ENCODE measurements at places on chromosomes 12 and 14. TPM values are rescaled to one million over a fixed set of nuclear protein-coding genes. Genes with fewer than 3 reads are reported as not detected.

DNA sequence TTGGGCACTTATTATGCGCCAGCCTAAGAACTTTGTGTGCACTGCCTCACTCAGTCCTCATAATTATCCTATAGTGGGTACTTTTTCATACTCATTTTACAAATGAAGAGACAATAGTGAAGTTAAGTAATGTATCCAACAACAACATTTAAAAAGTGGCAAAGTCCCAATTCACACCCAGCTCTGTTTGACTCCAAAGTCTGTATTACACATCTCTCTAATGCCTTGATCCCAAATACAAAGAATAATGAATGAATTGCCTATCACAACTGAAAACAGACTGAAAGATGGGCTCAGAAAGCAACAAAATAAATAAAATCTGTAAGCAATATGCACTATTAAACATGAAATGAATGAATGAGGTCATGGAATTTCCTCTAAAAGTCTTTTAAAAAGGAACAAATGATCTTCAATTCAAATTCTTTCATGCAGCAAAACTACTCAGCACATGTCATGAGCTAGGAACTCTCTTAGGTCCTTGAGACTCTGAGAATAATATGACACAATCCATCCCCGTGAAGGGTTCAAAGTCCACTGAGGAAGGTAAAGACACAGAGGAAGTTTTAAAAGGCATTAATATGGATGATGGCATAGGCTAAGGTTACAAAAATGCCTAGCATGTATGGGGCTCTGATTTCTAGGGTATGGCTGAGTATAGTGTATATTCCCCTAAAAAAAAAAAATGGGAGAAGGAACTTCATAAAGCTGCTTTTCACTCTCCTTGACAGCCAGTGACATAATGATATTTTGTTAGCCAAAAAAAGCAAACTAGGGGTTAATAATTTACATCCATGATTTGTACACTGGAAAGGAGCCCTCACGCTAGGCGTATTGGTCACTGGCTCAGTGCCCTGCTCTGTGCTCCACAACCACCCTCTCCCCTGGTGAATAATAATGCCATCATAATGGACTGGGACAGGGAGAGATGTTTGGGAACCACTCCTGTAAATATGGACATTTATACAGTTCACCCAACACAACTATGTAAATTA lies 103.4 kb downstream of the SLC2A13 start:
- no peak for DNase-seq
- no peak overlapping the region for H3K27ac ChIP-seq
- H3K4me1 ChIP-seq: no peaks in the 10 kb centered on the region

- H3K36me3 ChIP-seq: no peaks in the 10 kb centered on the region
- peak; percentile 12 for DNase-seq
- no peaks in the 10 kb centered on the region for H3K27me3 ChIP-seq
- H3K27ac ChIP-seq: no peak overlapping the region
- peaks cover 14% of the 10 kb centered on the region for H3K4me1 ChIP-seq
These were observed 99.8 kb upstream of the RESF1 start for GRCh38 chr12:31859232-31859977.

DNA sequence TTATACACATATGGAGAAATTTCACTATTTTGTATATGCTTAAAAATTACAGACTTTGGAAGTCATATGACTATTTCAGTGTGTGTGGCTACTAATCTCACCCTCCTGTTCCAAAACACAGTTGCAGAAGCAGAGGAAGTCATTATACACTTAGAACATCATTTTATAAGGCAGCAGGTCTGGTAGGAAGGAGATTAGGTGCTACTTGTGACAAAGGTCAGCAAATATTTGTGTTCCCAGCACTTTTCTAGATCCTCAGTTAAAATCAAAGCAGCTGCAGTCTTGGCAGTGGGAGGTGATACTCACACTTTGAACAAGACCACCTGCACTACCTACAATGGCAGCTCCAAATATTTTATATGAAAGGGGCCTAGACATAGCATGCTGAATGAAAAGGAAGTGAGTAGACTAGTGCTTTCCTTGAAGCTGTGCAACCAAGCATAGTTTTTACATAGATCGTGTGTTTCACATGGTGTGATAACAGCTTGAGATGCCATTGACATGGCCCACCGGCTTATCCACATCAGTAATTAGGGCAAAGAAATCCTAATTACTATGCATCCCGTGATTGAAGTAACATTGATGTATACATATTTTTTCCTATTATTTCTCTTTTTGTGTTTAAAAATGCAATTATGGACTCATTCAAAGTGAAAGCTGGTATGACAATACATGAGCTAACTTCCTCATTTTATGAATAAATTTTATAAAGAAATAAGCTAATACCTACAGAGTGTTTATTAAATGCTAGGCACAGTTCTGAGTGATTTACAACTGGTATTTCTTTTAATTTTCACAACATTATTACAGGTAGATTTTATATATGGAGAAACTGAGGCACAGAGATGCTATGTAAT lies 5.3 kb downstream of the GYS2 start:
- H3K4me3 ChIP-seq: no peak overlapping the region
- no peaks in the 10 kb centered on the region for H3K4me1 ChIP-seq
- DNase-seq: no peak
- H3K27me3 ChIP-seq: no peaks in the 10 kb centered on the region
- H3K36me3 ChIP-seq: no peaks in the 10 kb centered on the region

The KRT81 gene
- total RNA-seq: not detected

- no peaks in the 10 kb centered on the region for H3K36me3 ChIP-seq
- H3K27ac ChIP-seq: peak overlapping the region; percentile 64
- H3K4me1 ChIP-seq: peaks cover 48% of the 10 kb centered on the region
These were observed 39.4 kb upstream of the BTG1 start for GRCh38 chr12:92185052-92185451.

DNA sequence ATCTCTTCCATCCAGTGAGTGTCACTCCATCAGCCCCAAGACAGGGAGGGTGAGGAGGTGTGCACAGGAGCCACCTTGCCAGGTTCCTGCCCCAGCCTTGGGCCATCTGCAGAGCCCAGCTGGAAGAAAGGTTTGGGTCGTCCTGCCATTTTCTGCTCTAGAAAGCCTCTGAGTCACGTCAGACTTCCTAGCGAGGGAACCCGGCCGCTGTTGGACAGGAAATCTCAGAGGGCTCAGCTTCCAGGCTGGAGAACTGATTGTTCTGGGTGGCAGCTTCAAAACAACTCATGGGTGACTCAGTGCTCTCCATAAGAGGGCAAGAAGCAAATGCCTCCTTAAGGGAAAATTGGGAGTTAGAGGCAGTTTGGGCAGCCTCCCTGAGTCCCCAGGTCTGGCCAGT lies 16.6 kb downstream of the HIP1R start:
- no peaks in the 10 kb centered on the region for H3K4me1 ChIP-seq
- no peak overlapping the region for H3K27ac ChIP-seq
- no peaks in the 10 kb centered on the region for H3K27me3 ChIP-seq
- no peak overlapping the region for H3K4me3 ChIP-seq

DNA sequence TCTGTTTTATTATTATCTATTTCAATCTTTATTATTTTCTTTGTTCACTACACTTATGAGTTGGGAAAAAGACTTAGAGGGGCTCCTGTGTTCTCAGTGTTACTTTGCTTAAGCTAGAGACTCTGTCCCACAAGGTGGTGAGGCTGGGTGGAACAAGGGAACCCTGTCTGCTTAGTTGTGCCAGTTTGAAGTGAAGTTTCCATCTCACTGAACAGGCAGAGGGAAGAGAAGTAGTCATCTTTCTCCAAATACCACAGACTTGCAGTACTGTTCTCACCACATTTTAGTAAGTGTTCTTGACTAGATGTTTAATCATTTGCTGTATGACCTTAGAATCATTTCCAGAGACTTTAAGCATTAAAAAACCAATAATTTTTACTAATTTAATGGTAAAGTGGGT lies 195.7 kb upstream of the NEDD1 start:
- DNase-seq: no peak
- H3K36me3 ChIP-seq: no peaks in the 10 kb centered on the region
- H3K27me3 ChIP-seq: no peaks in the 10 kb centered on the region
- H3K27ac ChIP-seq: no peak overlapping the region

DNA sequence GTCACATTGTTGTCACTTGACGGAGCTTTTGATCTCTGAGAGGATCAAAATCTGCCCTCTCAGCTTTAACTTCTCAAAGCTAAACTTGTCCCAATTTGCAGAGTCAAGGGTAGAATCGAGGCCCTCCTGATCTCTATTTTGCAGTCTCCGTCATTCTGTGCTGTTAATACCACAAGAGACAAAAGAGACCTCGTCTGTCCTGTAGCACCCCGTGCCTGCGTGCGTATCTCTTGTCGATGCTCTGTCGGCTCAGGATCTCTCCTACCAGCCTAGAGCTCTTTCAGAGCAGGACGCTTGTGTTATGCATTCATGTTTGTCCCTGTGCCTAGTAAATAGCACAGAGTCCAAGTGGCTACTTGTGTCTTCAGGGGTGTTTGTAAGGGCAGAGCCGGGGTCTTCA lies 5.1 kb downstream of the EVL start:
- H3K4me1 ChIP-seq: peaks cover 65% of the 10 kb centered on the region
- peaks cover 67% of the 10 kb centered on the region for H3K36me3 ChIP-seq
- DNase-seq: peak; percentile 63
- H3K4me3 ChIP-seq: peak overlapping the region; percentile 75

GRCh38 chr12:89288959-89289358 lies 63.3 kb downstream of the DUSP6 start:
- peaks cover 4% of the 10 kb centered on the region for H3K4me1 ChIP-seq
- H3K4me3 ChIP-seq: no peak overlapping the region
- no peak overlapping the region for H3K27ac ChIP-seq
- no peaks in the 10 kb centered on the region for H3K36me3 ChIP-seq
- DNase-seq: no peak

GRCh38 chr12:86681060-86681459 lies 424.9 kb upstream of the MGAT4C start:
- H3K4me3 ChIP-seq: no peak overlapping the region
- no peak for DNase-seq
- H3K27me3 ChIP-seq: no peaks in the 10 kb centered on the region

DNA sequence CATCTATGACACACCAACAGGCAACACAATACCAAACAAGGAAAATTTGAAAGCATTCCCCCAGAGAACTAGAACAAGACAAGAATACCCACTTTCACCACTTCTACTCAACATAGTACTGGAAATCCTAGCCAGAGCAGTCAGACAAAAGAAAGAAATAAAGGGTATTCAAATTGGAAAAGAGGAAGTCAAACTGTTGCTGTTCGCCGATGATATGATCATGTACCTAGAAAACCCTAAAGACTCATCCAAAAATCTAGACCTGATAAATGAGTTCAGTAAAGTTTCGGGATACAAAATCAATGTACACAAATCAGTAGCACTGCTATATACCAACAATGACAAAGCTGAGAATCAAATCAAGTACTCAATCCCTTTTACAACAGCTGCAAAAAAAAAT lies 8.1 kb upstream of the ATL1 start:
- DNase-seq: no peak
- H3K27me3 ChIP-seq: peaks cover 35% of the 10 kb centered on the region
- no peak overlapping the region for H3K27ac ChIP-seq
- peaks cover 2% of the 10 kb centered on the region for H3K36me3 ChIP-seq
- no peak overlapping the region for H3K4me3 ChIP-seq
- peaks cover 5% of the 10 kb centered on the region for H3K4me1 ChIP-seq

DNA sequence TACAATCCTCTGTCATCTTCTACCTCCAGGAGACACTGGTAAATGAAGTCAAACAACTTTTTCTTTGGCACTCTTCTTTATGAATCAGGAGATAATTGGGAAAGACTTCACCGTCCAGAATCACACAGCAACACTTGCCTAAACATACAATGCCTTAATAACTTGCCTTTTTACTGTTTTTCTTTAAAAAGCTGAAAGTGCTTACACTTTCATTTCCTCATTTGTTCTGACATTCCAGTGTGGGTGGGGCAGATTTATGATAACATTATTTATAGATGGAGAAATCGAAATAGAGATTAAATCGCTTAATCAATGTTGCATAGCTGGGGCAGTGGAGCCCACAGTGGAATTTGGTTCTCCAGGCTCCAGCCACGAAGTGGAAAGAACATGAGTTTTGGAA lies 2.8 kb upstream of the FRS2 start:
- peaks cover 26% of the 10 kb centered on the region for H3K4me1 ChIP-seq
- no peak overlapping the region for H3K27ac ChIP-seq
- DNase-seq: no peak
- H3K4me3 ChIP-seq: no peak overlapping the region

The ARHGDIB gene
- total RNA-seq: 912 TPM

- no peaks in the 10 kb centered on the region for H3K4me1 ChIP-seq
- DNase-seq: no peak
- no peak overlapping the region for H3K27ac ChIP-seq
- no peaks in the 10 kb centered on the region for H3K27me3 ChIP-seq
- no peak overlapping the region for H3K4me3 ChIP-seq
- no peaks in the 10 kb centered on the region for H3K36me3 ChIP-seq
These were observed 116.4 kb downstream of the LRIG3 start for GRCh38 chr12:58803908-58804307.

- no peaks in the 10 kb centered on the region for H3K4me1 ChIP-seq
- no peak for DNase-seq
- H3K36me3 ChIP-seq: no peaks in the 10 kb centered on the region
- H3K27ac ChIP-seq: no peak overlapping the region
These were observed 57.2 kb upstream of the USP44 start for GRCh38 chr12:95608252-95609033.

- peaks cover 10% of the 10 kb centered on the region for H3K27me3 ChIP-seq
- no peak overlapping the region for H3K4me3 ChIP-seq
- H3K36me3 ChIP-seq: no peaks in the 10 kb centered on the region
- no peak overlapping the region for H3K27ac ChIP-seq
These were observed 57.5 kb downstream of the DENND5B start for GRCh38 chr12:31533470-31533869.

GRCh38 chr14:75494896-75495295 lies 27.4 kb upstream of the BATF start:
- H3K27ac ChIP-seq: peak overlapping the region; percentile 57
- DNase-seq: no peak
- no peaks in the 10 kb centered on the region for H3K27me3 ChIP-seq
- H3K36me3 ChIP-seq: no peaks in the 10 kb centered on the region
- peaks cover 63% of the 10 kb centered on the region for H3K4me1 ChIP-seq
- H3K4me3 ChIP-seq: no peak overlapping the region

The CELA1 gene
- 0.18 TPM for total RNA-seq

- H3K27ac ChIP-seq: no peak overlapping the region
- H3K27me3 ChIP-seq: no peaks in the 10 kb centered on the region
- no peak overlapping the region for H3K4me3 ChIP-seq
- peaks cover under 1% of the 10 kb centered on the region for H3K36me3 ChIP-seq
These were observed 91.1 kb downstream of the GPR135 start for GRCh38 chr14:59374048-59374447.

The TBX5 gene
- total RNA-seq: not detected

The FOXA1 gene
- 0.05 TPM for total RNA-seq

The SPX gene
- total RNA-seq: 0.16 TPM

DNA sequence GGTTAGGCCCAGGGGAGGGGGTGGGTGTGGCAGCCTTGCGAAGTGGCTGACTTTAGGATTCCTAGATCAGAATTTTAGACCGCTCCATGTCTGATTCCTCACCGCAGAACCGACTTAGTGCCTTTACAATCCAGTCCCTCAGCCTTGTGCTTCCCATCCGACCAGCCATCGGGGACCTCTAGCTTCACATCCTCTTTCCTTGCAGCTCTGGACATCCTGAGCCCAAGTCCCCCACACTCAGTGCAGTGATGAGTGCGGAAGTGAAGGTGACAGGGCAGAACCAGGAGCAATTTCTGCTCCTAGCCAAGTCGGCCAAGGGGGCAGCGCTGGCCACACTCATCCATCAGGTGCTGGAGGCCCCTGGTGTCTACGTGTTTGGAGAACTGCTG lies 557 bp downstream of the COPS7A start:
- peak overlapping the region; percentile 97 for H3K27ac ChIP-seq
- peaks cover 12% of the 10 kb centered on the region for H3K36me3 ChIP-seq
- H3K27me3 ChIP-seq: no peaks in the 10 kb centered on the region

Measured in activated CD4-positive, alpha-beta T cell treated with anti-CD3 and anti-CD28 coated beads for 36 hours (primary cell).